ENCODE measurements at places on chromosomes 13 and 19.

GRCh38 chr19:35978832-35979365 is 16.1 kb upstream of the SDHAF1 start:
- no peak for DNase-seq

DNA sequence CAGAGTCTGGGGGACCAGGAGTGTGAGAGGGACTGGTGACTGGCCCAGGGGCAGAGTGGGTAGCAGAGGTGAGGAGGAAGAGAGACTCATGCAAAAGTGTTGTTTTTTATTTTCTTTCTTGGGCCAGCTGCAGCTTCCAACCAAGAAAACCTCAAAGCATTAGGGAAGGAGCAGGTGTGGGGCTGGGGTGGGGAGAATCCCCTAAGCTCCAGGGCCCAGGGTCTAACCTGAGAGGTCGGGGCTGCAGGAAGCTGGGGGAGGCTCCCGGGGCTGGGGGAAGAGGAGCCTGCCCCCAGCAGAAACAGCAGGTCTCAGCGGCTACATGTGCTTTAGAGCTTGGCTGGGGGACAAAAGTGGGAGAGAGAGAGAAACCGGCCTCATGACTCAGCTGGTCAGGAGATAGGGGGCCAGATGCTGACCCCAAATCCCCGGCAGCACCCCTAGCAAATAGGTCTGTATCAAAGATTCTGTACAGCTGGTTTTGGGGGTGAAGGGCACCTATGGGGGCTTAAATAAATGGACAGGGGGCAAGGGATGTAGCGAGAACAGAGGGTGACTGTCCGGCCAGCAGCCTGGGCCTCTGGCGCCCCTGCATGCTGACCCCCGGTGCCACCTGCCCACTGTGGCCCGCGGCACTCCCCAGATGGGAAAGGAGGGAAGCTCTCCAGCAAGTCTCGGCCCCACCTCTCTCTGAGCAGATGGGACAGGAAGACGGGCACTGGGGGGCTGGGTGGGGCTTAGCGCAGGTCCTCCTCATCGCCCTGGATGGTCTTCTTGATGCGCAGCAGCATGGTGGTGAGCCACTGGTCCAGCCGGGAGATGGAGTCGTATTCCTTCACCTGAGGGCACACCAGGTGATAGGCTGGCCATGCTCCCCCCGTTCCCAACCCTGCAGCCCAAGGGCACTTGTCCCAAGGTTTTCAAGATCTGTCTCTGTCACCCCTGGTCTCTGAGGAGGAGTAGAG is 3.8 kb upstream of the KPTN start:
- DNase-seq = no peak

- DNase-seq = no peak
Observed at GRCh38 chr13:40172878-40173277, 493.6 kb downstream of the FOXO1 start.

- no peak for DNase-seq
Observed at GRCh38 chr19:35120492-35120891, 4.9 kb downstream of the FXYD3 start.

DNA sequence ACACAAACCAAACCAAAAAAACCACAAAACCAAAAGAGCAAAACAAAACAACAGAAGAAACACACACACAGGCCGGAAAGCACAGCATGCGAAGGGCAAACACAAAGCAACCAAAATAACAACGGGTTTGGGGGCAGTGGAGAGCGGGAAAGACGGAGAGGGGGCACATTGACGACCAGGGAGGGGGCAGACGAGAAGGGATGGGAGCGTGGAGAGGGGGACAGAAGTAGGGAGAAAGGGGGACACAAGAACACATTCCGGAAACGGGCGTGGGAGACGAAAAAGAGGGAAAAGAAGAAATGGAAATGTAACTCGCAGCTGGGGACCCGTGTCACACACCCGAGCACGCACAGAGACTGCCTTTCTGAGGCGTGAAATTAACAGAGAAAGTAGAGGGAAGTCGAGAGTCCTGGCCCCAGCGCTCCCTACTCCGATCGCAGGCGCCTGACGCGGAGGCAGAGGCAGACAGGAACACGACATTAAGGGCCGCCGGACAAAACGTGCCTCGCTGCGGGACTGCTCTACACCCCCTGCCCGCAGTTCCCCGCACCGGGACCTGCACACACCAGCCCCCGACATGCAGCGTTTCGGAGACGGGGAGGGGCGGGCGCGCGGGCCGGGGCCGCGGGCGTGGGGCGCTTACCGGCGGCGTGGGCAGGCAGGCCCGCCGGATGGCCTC is 652 bp downstream of the POU4F1 start:
- no peak for DNase-seq

- DNase-seq = no peak
Observed at GRCh38 chr13:79483086-79483706, 2.2 kb downstream of the NDFIP2 start.

GRCh38 chr19:8054169-8054568 is 1.6 kb downstream of the CCL25 start:
- no peak for DNase-seq

- DNase-seq = no peak
Observed at GRCh38 chr13:40169476-40169875, 497.0 kb downstream of the FOXO1 start.
